ENCODE measurements at places on chromosomes 11 and 22. TPM values are rescaled to one million over a fixed set of nuclear protein-coding genes. Genes with fewer than 3 reads are reported as not detected.

The CRACR2B gene
- 1.5 TPM for total RNA-seq

GRCh38 chr11:1734641-1735081 is 15.7 kb downstream of the IFITM10 start:
- DNase-seq = no peak
- H3K27ac ChIP-seq = no peak overlapping the region
- no peaks in the 10 kb centered on the region for H3K36me3 ChIP-seq
- H3K4me1 ChIP-seq = no peaks in the 10 kb centered on the region

GRCh38 chr22:36201630-36202319 is at the start of gene APOL4:
Gene APOL4 (minus strand): TSS chr22:36201809. CDS start chr22:36201734, 75 bp downstream.
- no peaks in the 10 kb centered on the region for H3K36me3 ChIP-seq
- H3K27ac ChIP-seq = peak within 1 kb of the TSS; percentile 40

GRCh38 chr11:8225589-8226036 is 38.1 kb downstream of the LMO1 start:
- DNase-seq = peak; percentile 83
- no peak overlapping the region for H3K27ac ChIP-seq
- H3K27me3 ChIP-seq = no peaks in the 10 kb centered on the region
- H3K36me3 ChIP-seq = no peaks in the 10 kb centered on the region

The DLG2 gene
- total RNA-seq = 11.3 TPM

The OTOG gene
- not detected for total RNA-seq

GRCh38 chr11:46918788-46919513 is 601 bp upstream of the LRP4 start:
- H3K4me3 ChIP-seq = peak overlapping the region; percentile 63
- no peaks in the 10 kb centered on the region for H3K36me3 ChIP-seq
- no peaks in the 10 kb centered on the region for H3K27me3 ChIP-seq
- peaks cover 61% of the 10 kb centered on the region for H3K4me1 ChIP-seq
- DNase-seq = no peak

The GGT5 gene
- 35.2 TPM for total RNA-seq

DNA sequence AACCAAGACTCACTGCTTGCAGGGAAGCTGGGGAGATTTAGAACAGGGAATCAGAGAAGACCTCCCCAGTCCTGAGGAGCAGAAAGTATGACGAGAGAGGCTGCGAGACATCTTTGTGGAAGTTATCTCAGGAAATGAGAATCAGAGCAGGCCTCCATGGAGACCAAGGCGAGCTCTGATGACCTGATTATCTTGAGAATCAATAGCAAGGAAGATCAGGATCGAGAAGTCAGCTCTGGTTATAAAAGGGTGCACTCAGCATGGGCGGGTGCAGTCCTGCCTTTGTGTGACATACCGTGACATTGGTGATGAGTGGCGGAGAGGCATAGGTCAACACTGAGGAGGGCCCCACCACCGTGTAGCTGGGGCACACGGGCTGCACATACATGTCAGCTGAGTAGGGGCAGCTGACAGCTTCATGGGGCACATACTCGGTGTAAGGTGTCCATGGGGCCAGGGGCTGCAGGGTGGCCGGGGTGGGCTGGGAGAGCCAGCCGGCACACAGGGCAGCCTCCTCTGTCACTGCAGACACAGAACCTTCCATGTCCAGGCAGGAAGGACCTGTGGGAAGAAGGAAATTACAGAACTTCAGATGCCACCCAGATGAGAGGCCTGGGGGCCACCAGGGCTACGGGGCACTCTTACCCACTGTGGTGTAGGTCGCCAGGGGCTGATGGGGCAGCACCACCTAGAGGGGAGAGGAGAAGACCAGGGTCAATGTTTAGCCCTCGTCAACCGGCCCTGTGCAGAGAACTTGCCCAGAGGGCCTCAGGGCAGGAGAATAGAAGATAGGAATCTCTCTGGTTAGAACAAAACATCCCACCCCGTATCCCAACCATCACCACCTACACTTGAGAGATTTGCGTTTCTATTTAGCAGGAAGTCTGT is 21.7 kb downstream of the POU2AF1 start:
- no peaks in the 10 kb centered on the region for H3K4me1 ChIP-seq
- no peak overlapping the region for H3K27ac ChIP-seq
- H3K36me3 ChIP-seq = no peaks in the 10 kb centered on the region
- H3K27me3 ChIP-seq = no peaks in the 10 kb centered on the region
- no peak overlapping the region for H3K4me3 ChIP-seq

DNA sequence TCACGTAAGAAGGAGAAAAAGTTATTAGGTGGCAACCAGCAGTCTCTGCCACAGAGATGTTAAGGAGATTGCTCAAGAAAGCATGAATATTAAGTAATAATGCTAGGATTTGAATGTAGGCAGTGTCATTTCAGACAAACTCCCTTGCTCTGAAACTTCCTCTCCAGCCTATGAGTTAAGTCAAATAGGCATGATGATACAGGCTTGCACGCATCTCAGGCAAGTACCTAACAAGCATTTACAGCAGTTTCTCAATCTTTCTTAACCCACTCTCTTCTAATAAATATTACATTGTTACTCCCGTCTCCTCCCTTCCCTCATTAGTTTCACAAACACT is 72.7 kb downstream of the RAB38 start:
- no peaks in the 10 kb centered on the region for H3K27me3 ChIP-seq
- no peak overlapping the region for H3K27ac ChIP-seq
- H3K4me1 ChIP-seq = peaks cover 5% of the 10 kb centered on the region
- H3K36me3 ChIP-seq = no peaks in the 10 kb centered on the region

The BEST1 gene
- total RNA-seq = 5.3 TPM

The NCR3LG1 gene
- 1.8 TPM for total RNA-seq

The CHRDL2 gene
- 45.1 TPM for total RNA-seq

The UPK2 gene
- total RNA-seq = not detected

- H3K4me1 ChIP-seq = no peaks in the 10 kb centered on the region
- DNase-seq = peak; percentile 61
- H3K36me3 ChIP-seq = no peaks in the 10 kb centered on the region
- no peak within 1 kb of the TSS for H3K4me3 ChIP-seq
These were observed at the start of gene MRGPRE for GRCh38 chr11:3231851-3232744. Gene MRGPRE (minus strand): TSS chr11:3232417. CDS start chr11:3228799, 3,618 bp downstream.

GRCh38 chr11:3204141-3205015 is 14.2 kb downstream of the MRGPRG start:
- H3K4me1 ChIP-seq = peaks cover 18% of the 10 kb centered on the region
- DNase-seq = peak; percentile 44
- H3K36me3 ChIP-seq = no peaks in the 10 kb centered on the region
